GM19239 (cell line): ENCODE measurements at places on chromosomes 13 and 19.

DNA sequence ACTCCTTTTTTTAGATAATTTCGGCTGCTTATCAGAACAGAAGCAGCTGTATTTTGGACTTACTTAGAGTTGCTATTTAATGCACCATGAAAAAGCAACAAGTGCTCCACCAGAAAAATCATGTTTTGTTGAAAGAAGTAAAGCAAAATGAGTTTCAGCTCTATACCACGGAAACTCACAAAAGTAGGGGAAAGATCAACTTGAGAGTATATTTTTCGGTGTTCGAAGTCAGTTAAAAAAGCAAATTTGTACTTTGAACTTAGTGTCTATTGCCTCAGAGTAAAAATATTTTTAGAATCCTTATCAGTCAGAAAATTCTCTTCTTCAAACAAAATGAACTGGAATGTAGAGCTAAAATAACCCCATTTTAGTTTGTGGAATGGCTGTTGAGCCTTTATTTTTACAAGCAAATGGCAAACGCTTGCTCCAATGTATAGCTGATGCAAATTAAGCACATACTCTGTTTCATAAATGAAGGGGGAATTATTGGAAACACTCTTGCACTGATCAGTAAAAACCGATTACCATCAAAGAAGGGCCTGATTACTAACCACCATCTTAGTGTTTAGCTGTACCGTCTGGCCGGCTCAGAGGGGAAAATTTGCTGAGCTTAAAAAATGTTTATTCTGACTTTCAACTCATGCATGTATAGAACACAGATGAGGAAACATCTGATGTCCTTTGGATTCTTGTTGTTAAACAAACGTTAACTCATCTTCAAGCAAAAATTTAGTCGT, 540.7 kb downstream of the GPC6 start:
- no peak for DNase-seq

DNA sequence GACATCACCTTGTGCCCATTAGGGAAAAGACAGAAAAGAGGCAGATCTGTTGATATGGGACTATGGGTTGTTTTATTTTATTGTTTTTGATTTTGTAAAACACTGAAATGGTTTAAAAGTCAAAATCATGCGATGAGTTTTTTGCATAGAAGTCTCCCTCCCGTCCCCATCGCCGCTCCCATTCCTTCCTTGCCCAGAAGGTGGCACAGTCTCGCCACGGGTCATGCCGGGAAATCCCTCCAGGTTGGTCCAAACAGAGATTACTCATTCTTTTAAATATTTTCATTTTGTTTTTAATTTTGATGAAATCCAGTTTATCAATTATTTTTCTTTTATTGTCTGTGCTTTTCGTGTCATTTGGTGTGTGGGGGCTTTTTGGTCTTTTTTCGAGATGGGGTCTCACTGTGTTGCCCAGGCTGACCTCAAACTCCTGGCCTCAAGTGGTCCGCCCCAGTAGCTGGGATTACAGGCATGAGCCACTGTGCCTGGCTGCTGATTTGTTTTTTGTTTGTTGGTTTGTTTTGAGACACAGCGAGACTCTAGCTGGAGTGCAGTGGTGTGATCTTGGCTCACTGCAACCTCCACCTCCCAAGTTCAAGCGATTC, 9.2 kb downstream of the PGPEP1 start:
- DNase-seq = peak; percentile 51

DNA sequence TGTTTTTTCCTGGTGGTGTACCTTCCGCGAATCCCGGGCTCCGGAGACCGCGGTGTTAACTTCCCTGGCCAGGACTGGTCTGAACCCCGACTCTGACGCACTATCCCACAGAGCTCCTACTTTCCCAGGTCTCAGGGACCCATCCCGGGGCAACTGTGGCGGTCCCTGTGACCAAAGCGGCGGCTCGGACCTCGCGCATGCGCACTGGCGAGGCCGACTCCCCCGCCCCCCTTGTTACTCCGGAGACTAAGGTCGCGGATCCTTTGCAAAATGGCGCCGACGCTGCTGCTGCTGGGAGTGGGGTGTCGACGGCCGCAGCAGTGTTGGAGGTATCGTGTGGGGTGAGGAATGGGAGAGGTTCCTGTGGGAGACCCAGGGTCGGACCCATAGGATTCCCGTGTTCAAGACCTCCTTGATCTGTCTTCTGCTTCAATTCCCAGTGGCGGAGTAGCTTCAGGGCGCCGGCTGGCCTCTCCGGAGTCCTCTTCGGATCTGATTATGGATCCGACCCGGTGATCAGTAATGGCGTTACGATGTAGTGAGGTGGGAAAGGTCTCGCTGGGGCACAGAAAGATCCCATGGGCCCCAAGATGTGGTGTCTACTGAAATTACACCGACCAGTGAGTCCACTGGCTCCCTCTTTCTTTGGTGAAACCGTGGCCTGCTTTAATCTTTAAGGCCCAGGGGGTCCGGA, 66.6 kb upstream of the ZNF527 start:
- no peak for DNase-seq

GRCh38 chr19:8320564-8321066, 560 bp downstream of the NDUFA7 start:
- DNase-seq = no peak

- no peak for DNase-seq
Observed at GRCh38 chr13:113907635-113908617, 44.0 kb upstream of the GAS6 start.

- DNase-seq = no peak
Observed at GRCh38 chr13:113745059-113745458, 14.0 kb upstream of the TMEM255B start.

DNA sequence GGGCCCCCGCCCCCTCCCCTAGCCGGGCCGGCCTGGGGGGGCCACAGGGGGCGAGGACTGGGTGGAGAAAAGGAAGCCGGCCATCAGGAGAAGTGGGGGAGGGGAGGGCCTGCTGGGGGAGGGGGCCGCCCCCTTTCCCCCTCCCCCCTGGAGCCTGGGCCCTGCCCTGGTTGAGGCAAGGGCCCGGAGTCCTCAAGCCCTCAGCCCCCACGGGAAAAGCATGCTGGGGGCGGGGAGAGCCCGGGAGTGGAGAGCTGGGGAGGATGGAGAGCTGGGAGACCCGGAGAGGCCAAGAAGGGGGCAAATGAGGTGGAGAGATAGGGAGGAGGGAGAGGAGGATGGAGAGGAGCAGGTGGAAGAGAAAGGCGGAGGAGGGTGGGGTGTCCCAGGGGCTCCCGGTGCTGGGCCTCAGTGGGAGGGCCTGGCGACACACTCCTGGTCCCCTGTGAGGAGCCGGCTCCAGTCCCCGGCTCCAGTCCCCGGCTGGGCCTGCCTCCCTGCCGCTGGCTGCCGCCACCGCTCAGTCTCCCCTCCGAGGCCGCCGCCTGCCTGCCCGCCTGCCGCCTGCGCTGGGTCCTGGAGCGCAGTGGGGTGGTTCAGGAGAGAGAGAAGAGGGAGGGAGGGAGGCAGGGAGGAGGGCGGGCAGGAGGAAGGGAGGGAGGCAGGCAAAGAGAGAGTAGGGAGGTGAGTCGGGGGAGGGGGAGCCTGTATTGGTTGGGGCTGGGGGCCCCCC, at the start of gene GRIK5:
Gene GRIK5 (minus strand): TSS at position 588 of the 733 bp plus-strand sequence. CDS start 4,436 bp downstream, outside the sequence.
- no peak for DNase-seq

DNA sequence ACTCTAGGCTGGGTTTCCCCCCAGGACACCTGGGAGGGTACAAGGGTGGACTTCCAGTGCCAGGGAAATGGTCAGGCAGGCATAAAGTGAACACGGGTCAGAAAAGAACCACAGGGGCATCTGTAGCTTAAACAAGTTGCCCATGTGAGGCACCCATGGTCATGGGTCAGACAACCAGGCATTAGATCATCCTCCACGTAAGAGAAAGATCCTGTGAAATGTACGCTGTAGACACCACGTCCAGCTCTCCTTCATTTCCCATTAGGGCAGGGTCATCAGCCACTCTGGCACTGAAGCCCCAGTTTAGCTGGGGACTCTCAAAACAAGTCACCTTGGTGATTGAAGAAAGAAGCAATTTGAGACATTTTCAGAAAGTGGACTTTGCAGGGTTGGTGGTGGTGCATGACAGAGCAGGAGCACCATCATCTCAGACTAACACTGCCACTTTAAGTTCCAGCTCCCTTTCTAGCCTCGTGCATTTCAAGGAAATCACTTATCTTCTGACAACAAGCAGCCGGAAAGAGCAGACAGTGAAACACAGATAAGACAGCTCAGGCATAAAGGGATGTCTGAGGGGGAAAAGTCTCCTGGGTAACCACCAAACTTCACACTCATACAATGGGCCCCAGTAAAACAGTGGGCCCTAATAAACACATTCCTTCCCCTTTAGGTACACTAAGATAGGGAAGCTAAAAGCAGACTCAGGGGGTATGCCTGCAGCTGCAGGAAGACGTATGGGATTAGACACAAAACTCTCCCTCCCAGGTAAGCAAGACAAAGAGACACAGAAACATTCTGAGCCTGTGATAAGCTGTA, 16.1 kb upstream of the SIGLEC6 start:
- no peak for DNase-seq

DNA sequence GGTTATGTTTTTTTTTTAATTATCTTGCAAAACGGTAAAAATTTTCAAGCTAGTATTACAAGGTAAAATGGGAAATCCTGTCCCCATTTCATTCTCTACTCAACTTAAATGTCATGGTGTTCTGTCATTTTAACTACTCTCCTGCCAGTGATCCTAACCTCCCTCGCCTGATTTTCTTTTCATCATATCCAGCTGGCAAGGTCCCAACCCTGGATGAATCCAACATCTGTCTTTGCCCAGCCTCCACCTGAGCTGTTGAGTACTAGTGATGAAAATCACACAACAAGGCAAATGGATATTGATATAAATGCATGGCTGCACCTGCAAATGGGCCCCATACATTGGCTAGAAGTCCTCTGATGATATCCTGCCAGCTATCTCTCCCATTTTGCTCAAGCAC, 6.9 kb upstream of the CDK8 start:
- no peak for DNase-seq

- no peak for DNase-seq
Observed at GRCh38 chr13:34611671-34612070, 330.4 kb upstream of the NBEA start.

GRCh38 chr13:99281811-99282263, 23.7 kb upstream of the GPR18 start:
- no peak for DNase-seq

DNA sequence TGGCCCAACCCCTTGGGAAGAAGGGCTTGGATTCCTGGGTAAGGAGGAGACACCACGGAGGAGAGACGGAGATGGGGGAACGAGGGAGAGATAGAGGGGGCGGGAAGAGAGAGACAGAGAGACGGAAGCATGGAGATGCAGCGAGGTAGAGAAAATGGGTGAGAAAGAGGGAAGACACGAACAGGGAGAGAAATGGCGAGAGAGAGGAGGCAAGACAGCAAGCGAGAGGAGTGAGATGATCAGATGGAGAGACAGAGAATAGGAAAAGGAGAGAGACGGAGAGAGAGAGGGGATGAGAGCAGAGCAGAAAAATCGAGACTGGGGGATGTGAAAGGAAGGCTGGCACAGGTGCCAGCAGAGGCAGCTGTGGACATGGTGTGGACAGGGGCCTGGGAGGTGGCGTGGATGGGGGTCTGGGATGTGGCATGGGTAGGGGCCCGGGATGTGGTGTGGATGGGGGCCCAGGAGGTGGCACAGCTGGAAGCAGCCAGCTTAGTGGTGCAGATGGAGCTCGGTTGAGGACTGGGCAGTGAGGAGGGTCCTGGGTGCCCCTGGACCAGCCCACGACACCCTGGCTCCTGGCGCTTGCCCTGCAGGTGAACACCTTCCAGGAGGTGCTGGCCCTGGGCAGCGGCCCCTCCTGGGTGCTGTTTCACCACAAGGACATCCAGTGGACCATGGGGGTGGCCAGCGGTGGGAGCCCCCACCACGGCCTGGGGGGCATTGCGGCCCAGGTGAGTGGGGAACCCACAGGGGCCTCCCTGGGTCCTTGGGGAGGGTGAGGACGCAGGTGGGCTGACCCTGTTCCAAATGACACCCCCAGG, 33.9 kb downstream of the HPN start:
- no peak for DNase-seq

GRCh38 chr19:46529622-46530451, 34.2 kb upstream of the PNMA8B start:
- peak; percentile 68 for DNase-seq

DNA sequence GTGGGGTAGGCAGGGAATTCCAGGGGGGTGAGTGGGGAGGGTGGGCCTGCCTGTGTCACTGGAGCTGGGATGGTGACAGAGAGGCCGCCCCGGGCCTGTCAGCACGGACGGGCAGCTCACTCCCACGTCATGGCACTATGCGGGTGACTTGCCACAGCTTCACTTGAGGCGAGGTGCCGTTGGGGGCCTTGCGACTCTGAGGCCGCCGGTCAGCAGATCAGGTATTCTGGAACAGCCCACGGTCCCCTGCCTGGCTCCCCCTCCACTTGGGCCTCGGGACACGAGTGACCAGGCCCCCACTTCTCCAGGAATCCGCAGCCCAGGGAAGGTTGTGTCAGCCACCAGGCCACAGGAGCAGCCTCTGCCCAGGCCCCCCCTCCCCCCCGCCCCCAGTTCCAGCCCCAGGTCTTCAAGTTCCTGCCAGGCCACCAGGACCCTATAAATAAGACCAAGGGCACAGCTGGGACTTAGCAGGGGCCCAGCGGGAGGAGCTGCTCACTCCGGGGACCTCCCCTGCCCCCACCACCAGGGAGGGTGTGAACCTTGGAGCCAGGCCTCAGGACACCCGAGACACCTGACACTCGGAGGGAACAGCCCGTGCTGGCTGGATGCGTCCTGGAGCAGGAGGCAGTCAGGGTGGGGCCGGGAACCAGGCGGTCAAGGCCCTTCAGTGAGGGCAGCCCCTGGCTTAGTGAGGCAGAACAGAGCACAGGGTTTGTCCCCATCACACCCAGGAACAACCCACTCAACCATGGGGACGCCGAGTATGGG, 2.7 kb upstream of the MIDN start:
- DNase-seq = no peak

DNA sequence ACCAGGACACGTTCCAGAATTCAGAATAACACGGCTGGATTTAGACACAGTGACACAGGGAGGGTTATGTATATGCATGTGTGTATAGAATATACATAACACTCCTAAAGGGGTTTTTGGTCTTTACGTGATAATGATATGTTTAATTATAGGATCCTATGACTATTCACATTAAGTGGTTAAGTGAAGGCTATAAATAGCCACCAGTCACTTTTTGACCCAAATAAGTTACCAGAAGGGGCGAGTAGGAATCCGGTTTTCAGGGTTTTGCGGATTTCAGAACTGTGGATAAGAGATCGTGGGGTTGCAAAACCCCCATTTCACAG, 6.9 kb downstream of the ANGPTL6 start:
- no peak for DNase-seq

- DNase-seq = no peak
Observed at GRCh38 chr19:5407356-5407755, 47.9 kb upstream of the ZNRF4 start.

- no peak for DNase-seq
Observed at GRCh38 chr13:112619730-112620631, 32.0 kb upstream of the TUBGCP3 start.

DNA sequence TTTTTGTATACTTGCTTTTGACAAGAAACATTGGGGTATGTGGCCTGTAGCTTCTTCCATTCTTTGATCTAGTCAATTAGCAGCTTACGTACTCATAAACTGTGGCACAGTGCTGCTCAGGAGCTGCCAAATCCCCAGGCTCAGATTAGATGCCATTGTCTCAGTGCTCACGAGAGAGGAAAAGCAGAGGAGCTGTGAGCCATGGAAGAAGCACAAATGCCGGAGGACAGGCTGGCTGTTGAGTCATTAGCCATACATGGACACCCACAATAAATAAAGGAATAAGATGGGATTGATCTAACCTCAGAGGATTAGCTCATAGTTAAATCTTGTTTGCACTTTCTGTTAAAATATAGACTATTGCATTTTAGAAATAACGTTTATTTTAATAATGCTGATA, 121.7 kb downstream of the POSTN start:
- no peak for DNase-seq

- no peak for DNase-seq
Observed at GRCh38 chr13:79939689-79940088, 401.2 kb downstream of the SPRY2 start.
